ENCODE measurements at places on chromosomes 3 and 15. TPM values are rescaled to one million over a fixed set of nuclear protein-coding genes. Genes with fewer than 3 reads are reported as not detected.

GRCh38 chr3:25156626-25157025, 271.4 kb upstream of the RARB start:
- no peak for DNase-seq

DNA sequence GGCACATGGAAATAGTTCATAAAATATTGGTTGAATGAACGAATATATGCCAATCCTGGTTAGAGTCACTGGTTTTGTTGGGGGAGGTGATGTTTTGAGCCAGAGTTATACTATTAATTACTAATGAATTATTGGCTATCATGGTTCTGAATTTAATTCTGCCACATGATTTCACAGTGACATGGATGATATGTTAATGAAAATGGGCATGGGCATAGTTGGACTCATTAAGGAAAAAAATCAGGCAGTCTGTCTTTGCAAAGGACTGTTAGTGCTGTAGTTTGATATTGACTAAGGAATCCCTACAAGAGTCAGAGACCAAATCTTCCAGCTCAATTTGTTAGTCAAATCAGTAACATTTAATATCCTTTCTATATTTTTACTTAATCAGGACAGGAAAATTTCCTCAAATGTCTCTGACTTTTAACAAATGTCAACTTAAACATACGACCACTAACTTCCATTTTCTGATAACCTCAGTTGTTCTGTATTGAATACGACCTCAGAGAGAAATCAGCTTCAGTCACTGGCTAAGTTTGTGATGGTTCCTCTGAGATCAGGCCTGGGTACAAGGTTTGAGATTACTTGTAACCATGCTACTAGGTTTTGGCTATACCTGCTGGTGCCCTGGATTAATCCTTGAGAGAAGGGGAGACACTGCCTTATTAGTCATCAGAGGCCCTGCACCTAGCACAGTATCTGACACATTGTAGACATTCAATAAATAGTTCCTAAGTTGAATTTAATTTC, 13.3 kb downstream of the NFKBIZ start:
- no peak for DNase-seq

GRCh38 chr3:66361356-66361755, 139.5 kb downstream of the LRIG1 start:
- DNase-seq = no peak

SH2D7 gene
- not detected for total RNA-seq

GRCh38 chr15:83030021-83030420, 18.6 kb upstream of the C15orf40 start:
- no peak for DNase-seq

GRCh38 chr15:41620536-41621199, 39.5 kb upstream of the MGA start:
- no peak for DNase-seq

GRCh38 chr15:89052474-89052873, 35.8 kb upstream of the ABHD2 start:
- DNase-seq = no peak

- no peak for DNase-seq
Measured at GRCh38 chr15:33137101-33137500, 57.4 kb downstream of the FMN1 start.

DNA sequence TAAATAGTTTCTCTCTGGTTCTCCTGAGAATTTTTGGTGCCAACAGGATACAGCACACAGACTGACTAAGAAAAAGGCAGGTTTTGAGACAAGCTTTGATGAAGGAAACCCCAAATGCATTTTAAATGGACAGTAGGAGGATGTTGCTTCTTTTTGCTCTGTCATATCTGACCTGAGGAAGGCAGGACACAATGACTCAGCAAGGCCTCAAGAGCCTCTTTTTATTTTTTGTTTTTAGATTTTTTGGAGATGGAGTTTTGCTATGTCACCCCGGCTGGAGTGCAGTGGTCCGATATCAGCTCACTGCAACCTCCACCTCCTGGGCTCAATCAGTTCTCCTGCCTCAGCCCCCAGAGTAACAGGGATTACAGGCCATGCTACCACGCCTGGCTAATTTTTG, 16.9 kb upstream of the KNG1 start:
- DNase-seq = no peak

- no peak for DNase-seq
Measured at GRCh38 chr3:25044762-25045710, 383.0 kb upstream of the RARB start.

ELL3 gene
- total RNA-seq = 4.3 TPM

DNA sequence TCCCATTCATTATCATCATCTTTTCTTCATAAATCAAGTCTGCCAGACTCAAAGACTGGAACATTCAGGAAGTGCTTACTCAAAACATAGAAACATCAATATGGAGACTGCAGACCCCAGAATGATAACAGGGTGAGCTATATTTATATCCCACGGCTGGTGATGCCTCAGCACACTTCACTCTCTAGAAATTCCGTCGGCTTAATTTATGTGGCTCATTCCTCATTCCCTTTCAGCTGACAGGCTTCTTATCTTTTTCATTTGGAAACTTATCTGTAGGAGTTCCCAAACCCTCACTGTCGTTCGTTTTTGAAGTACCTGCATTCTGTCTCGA, 45.5 kb downstream of the RFTN1 start:
- no peak for DNase-seq

GRCh38 chr3:154972951-154973350, 107.2 kb upstream of the MME start:
- no peak for DNase-seq

- DNase-seq = no peak
Measured at GRCh38 chr3:78729946-78730345, 1037.9 kb downstream of the ROBO1 start.

GRCh38 chr3:58107597-58107996, 99.4 kb downstream of the FLNB start:
- no peak for DNase-seq

EPHB3 gene
- 0.12 TPM for total RNA-seq

DNA sequence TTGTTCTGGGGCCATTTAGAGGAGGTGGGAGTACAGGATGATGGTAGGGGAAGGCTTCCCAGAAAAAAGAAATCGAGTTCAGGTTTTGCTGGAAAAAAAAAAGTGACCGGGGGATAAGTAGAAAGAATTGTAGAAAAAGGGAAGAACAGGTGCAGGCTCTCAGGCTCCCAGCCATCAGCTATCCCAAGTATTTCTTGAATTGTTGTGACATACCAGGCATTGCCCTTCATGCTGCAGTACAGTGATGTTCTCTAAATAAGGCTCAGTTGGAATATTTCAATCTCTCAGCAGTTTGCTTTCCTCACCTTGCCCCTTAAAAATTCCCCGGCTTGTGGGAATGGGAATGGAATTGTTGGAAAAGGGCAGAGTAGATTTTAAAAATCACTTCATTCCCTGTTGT, 82.5 kb upstream of the RGMA start:
- no peak for DNase-seq

DNA sequence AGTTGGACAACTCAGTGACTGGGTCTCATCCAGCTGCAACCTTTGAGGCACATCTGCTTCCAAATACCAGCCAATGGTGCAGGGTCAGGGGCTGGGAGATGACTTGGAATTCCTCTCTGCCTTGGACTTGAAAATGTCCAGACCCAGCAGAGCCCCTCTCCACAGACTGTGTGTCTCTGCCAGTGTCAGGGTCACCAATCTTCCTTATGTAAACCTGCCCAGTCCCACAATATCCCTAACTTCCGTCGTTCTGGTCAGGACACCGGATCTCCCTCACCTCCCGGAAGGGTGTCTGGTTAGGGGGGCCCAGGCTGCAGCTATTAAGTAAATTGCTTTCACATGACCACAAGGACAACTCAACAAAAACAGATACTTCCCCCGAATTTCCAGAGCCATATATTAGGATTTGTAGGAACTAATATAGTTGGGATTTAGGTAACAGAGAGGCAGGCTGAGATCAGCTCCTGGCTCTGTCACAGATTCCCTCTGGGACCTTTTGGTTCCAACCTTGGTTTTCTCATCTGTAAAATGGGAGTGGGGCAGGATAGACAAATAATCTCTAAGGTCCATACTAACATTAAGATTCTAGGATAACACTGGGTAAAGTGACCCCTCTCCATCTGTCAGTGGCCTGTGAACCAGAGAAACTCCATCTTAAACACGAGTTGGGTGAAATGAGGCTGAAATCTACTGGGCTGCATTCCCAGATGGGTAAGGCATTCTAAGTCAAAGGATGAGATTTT, 30.8 kb downstream of the IGDCC3 start:
- no peak for DNase-seq

DNA sequence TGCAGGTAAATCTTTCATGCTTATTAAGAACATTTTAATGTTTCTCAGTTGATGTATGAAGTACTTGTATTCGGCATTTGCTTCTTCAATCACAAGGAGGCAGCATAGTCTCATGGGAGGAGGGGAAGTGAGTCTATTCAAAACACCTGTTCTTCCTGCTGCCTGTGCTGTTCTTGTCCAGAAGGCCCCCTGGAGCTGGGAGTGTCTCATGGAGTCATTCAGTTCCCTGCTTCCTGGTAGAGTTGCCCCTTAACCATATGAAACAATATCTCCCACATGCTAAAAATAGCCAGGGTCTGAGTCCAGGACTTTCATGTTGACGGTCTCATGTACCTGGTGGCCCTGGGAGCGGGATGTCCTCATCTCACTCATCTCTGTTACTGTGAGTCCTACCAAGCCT, 15.5 kb upstream of the PPP1R2 start:
- DNase-seq = peak; percentile 44

- DNase-seq = no peak
Measured at GRCh38 chr3:195268576-195269309, 2.2 kb downstream of the XXYLT1 start.

DNA sequence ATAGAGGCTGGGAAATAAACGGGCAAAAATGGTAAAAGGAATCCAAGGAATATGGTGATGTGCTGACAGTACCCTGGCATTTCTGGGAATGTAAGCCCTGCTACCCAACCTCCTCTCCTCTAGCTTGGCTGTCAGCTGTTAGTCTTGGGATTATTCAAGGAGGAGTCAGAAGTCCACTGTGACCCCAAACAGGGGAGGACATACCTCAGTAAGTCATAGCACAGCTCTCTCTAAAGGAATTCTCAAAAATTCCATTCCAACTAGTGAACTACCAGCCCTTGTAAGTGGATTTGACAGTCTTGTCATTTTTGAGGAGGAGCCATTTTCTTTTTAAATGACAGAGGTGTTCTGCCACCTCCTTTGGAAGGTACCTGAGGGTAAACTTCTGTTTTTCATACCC, 207.5 kb downstream of the PDCD6IP start:
- no peak for DNase-seq

GRCh38 chr15:47846876-47847275, 129.6 kb downstream of the SEMA6D start:
- no peak for DNase-seq

GRCh38 chr3:31687020-31687802, 154.5 kb downstream of the STT3B start:
- DNase-seq = no peak

- DNase-seq = no peak
Measured at GRCh38 chr3:37493485-37494080, 319.2 kb upstream of the LRRFIP2 start.

- DNase-seq = no peak
Measured at GRCh38 chr3:41681479-41681878, 280.4 kb downstream of the ULK4 start.

- no peak for DNase-seq
Measured at GRCh38 chr3:83934192-83935021, 1024.4 kb upstream of the CADM2 start.

ATP13A5 gene
- total RNA-seq = not detected

- DNase-seq = no peak
Measured at GRCh38 chr3:170420307-170420821, 1.7 kb downstream of the CLDN11 start.

DNA sequence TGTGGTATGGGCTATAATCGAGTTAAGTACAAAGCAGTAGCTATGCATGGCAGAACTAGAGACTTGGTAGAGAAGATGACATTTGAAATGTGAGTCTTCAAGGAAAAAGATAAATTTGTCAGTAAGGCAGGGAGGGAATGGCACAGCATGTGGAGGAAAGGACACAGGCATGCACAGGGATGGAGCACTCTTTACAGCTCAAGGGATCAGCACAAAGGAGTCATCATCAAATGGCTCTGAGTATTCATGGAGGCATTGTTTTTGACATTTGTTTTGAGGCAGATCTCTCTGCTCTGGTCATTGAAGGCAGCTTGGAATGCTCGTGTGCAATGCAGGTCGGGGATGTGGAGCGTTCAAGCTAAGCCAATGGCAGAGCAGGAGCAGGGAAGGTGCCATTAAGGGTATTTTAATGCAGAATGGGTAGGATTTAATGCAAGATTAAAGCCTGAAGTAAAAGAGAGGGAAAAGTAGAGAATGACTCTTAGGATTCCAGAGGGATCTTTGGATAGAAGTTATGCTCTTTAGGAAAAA, 213.0 kb downstream of the MYRIP start:
- DNase-seq = no peak

DNA sequence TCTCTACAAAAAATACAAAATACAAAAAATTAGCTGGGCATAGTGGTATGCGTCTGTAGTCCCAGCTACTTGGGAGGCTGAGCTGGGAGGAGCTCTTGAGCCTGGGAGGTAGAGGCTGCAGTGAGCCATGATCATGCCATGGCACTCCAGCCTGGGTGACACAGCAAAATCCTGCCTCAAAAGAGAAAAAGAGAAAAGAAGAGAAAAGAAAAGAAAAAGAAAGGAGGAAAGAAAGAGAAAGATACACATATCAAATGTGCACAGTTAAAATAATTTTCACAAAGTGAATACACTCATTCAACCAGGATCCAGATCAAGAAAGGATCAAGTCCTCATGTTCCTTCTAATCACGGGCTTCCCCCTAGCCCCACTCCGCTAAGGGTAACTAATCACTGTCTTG, 5.8 kb upstream of the C15orf61 start:
- DNase-seq = no peak

PTX3 gene
- 0.65 TPM for total RNA-seq

GOLGA8M gene
- not detected for total RNA-seq

DNA sequence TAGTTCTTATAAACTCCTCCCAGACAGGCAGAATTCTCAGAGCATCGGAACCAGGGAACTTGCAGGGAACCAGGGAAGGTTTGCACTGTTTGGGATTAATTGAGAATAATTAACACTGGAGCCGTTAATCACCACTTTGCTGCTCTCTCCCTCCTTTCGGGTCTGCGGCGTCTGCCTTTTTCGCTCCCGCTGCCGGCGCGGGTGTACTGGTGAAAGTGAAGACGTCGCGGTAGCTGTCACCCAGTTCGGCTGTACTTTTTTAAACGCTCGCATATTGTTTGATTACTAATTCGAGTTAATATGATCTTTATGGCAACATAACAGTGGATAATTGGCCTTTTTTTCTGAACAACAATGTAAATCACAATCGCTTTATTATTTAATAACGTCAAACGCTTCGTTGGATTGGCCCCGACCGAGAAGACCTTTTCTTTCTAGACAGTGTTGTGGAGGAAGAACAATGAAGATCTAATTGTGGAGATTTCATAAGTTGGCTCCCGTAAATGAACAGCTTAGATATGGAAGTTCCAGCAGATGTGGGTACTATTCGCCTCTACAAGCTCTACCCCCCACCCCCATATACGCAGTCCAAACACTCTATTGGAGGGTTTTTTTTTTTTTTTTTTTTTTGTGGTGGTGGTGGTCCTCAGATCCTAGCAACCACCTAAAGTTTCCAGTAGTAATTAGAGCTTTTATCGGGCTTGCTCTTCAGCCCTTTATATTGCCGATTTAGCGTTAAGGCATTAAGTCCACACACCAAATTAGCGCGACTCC, 12.7 kb downstream of the SOX2 start:
- no peak for DNase-seq

IVD gene
- 75.5 TPM for total RNA-seq

FBLN2 gene
- 1.1 TPM for total RNA-seq
